ENCODE measurements at places on chromosomes 6 and 20.

DNA sequence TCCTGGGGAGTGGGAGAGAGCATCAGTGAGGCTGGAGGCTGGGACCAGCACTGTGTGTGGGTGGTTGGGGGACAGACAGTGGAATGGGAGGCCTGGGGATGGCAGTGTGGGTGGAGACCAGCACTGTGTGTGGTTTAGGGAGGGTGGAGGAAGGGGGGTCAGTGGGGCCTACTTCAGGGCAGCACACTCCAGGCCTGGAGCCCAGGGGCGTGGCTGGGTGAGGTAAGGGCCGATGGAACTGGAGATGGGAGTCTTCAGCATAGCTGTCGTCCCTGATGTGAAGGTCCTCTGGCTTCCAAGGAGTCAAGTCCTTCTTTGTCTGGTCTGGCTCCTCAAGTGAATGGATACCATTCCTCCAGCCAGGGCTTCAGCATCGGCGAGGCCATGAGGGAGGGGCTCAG lies 18.6 kb downstream of the KCNK17 start:
- peak; percentile 59 for DNase-seq

DNA sequence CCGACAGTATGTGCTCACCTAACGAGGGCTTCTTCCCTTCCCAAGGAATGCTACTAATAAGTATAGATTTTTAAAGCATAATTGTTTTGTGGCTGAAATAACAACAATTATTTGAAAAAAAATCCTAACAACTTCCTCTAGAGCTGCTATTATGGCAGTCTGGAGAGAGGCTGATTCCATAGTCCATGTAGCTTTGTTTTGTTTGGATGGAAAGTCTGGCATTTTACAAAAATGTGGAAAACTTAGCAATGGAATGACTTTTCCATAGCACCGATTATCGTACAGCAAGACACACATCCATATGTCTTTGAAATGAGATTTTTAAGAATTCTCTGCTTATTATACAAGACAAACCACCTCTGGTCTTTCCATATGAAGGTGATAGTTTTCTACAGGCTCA lies 252.4 kb upstream of the TAB2 start:
- no peak for DNase-seq

DNA sequence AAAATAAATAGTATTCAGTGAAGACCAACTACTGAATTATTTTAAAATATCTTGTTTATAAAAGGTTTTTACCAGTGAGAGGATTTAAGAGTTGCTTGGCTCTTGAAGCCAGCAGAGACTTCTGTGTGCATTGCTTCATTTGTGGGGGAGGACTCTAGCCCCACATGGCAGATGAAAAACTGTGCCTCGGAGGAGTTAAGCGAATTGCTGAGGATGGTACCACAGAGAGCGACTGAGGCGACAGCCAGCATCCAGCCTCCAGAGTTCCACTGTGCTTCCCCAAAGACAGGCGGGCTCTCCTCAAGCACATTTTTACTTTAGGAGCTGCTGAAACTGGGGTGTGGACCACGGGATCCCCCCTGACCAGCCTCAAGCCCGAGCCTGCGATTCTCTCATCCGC lies 80.7 kb downstream of the THBS2 start:
- no peak for DNase-seq

GRCh38 chr6:101399616-101400162 lies 6.2 kb downstream of the GRIK2 start:
- no peak for DNase-seq

GRCh38 chr6:97726378-97726777 lies 443.4 kb upstream of the MMS22L start:
- no peak for DNase-seq

DNA sequence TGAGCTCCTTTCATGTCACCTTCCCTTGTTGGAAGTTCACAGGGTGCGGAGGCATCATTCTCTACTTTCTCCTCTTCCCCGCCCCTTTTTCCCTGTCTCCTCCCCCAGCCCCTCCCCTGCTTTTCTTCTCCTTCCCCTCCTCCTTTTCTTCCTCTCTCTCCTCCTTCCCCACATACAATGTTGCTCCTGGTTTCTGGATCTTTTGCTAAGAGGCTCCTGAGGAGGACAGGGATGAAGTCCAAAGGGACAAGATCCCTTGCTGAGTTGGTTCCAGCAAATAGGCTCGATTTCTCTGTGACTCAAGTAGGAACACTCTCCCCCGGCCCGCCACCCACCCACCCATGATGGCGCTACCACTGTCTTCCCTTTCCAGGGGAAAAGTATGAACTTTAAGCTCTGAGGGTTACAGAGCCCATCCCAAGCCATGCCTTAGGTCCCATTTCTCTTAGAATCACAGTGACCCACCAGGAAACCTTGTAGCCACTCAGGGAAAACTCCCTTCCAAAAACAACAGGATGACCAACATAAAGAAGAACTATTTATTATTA lies 852 bp upstream of the TFEB start:
- DNase-seq, result no peak

- no peak for DNase-seq
Observed at GRCh38 chr6:46353528-46353927, 137.7 kb downstream of the RCAN2 start.

GRCh38 chr6:34389034-34389433 lies 3.4 kb downstream of the NUDT3 start:
- DNase-seq, result no peak

DNA sequence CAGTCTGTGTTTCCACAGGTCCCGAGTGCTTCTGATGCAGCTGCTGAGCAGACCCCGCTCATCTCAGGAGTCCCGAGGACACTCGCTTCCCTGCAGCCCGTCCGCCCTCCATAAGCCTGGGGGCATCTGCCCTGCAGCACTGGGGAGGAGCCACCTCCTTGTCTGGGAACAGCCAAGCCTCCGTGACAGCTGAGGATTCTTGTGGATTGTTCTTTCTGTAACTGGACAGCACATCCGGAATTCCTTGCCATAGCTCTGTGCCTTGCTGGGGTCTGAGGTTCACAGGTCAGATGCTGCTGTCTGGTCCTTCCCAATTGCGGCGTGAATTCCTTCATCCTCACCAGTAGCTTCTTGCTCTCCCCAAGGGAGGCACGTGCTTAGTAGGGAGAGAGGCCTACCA lies 38.4 kb upstream of the FNDC1 start:
- no peak for DNase-seq

DNA sequence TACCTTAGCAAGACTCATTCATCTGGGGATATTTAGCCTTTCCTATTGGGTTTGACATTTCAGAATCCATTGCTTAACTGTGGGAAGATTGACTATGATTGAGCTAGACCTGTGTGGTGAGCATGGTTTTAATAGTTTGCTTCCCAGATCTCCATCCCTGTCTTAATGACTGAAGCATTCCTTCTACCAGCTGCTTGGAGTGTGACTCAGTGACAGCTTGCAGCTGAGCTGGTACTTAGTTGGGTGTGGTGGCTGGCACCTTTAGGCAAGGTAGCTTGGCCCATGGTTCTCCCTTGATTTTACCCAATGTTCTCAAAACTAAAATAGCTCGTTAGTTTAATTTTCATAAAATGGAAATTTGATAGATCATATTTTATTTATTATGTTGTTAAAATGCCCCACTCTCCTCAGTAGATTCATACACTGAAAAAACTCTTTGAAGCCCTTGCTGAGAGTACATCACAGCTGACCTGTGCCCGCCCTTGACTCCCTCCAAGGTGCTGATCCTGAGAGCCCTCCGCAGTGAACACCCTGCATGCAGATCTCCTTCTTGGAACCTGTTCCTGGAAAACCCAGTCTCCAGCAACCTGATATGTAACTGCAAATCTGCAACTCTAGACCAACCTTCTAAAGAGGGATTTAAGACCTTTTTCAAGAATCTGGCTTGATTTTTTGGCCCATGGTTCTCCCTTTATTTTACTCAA lies 19.1 kb downstream of the DOK5 start:
- no peak for DNase-seq

- DNase-seq, result no peak
Observed at GRCh38 chr6:156779206-156780094, 2.3 kb downstream of the ARID1B start.

- peak; percentile 75 for DNase-seq
Observed at GRCh38 chr20:8020314-8021079, 936 bp upstream of the TMX4 start.

- DNase-seq, result no peak
Observed at GRCh38 chr6:15016813-15017212, 229.1 kb upstream of the JARID2 start.

GRCh38 chr20:10132387-10132786 lies 86.2 kb upstream of the SNAP25 start:
- DNase-seq, result no peak

DNA sequence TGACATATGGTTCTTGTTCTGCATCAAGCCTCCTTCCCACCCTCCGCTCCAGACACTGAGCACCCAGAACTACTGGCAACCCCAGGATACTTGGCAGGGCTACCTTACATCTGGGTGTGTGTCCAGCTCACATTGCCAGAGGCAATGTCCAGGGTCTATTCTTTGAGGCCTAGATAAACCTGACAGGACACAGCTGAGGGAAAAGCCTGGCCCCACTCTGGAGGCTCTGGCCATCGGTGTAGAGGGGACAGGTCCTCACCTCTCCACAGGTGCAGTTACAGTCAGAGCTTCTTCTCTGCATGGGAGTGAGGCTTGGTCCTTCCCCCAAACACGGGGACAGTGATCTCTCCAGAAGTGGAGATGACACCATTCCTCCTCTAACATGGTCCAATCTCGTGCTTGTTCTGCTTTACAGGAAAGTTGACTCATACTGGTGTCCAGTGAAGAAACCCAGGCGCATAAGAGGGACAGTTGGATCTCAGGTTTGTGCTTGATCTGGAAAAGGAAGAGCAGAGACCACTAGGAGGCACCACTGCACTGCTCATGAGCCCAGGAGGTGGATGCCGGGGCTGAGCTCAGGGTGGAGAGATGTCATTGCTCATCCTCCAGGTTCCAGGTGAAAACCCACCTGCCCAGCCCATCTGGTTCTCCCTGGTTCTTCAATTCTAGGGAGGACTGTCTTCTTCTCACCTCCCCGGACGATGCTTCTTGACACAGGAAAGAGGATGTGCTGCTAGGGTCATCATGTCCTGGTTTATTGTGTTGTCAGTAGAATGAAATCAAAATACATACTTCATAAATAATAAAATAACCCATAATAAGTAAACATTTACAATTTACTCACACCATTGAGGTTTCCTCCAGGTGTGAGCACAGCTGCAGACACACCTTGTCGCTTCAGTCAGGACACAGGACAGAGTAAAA lies 14.7 kb downstream of the HLA-F start:
- DNase-seq, result no peak

DNA sequence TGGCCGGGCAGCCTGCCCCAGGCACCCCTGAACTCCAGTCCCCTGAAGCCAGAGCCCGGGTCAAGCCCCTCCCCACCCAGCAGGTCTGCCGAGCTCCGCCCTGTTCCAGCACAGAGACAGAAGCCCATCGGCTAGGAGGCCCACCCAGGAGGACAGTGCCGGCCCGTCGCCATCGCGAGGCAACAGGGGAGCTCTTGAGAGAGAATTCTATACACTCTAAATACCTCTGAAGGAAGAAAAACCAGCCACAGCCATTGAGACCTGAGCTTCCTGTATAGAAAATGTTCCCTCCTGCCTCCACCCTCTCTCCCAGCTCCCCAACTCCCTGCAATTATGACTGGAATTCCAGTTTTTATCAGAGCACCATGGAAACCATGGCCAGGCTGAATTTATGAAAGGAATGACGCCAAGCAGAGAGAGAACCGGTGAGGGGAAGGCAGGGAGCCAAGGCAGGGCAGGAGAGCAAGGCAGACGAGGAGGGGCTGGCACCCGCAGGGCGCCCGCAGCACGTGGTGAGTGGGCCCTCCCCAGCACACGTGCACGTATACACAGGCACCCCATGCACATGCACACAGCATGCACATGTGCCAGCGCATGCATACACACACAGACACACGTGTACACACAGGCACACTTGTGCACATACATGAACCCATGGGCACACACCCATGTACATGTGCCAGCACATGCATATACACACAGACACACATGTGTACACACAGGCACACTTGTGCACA lies 27.6 kb upstream of the MRGBP start:
- DNase-seq, result no peak
